ENCODE measurements at places on chromosomes 7 and 10.

DNA sequence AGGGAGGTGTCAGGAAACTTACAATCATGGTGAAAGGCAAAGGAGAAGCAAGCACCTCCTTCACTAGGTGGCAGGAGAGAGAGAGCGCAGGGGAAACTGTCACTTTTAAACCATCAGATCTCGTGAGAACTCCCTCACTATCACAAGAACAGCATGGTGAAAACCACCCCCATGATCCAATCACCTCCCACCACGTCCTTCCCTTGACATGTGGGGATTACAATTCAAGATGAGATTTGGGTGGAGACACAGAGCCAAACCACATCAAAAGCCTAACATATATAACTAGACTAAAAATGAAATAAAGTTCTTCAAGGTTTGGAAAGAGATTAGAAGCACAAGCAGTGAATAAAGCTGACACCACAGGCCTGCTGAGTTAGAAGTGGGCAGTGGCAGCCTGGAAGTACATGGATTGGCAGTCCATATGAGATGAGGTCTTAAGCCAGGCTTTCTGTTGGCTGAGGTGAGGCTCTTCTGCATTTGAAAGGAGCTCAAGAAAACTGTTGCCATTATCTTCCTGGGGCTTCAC is 96.4 kb upstream of the MDFIC start:
- DNase-seq: no peak

DNA sequence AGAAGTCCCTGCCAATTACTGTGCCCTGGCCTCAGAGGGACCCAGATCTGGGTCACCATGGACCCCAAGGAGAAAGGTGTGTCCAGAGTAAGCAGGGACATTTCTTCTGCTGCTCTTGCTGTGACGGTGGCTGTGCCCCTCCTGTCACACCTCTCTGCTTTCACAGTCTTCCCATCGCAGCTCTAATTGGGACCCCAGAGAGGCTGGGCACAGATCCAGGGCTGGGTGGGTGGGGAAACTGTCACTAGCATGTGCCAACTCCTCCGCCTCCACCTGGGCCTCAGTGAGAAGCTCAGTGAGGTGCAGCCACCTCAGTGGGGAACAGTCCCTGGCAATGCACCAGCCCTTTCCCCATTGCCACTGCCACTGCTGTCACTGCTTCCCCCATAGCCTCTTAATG is 37.3 kb upstream of the ADCYAP1R1 start:
- no peak for DNase-seq

GRCh38 chr10:133132473-133133291 is 27.3 kb upstream of the KNDC1 start:
- no peak for DNase-seq

DNA sequence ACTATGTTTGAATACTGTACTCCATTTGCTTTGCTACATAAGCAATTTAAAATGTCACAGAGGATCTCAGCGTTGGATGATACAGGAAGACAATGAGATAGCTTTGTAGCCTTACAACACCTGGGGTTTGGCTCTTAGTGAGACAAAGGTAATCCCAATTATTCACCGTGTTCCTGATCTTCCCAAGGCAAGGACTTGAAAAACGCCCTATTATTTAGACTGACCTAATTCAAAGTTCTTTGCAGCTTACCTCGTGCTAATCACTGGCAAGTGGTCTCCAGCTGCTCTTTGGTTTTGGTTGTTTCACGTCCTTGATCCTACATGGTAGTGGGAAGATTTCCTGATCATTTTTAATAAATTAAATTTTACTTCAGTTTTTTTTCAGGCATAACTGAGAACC is 23.0 kb upstream of the C7orf33 start:
- no peak for DNase-seq

DNA sequence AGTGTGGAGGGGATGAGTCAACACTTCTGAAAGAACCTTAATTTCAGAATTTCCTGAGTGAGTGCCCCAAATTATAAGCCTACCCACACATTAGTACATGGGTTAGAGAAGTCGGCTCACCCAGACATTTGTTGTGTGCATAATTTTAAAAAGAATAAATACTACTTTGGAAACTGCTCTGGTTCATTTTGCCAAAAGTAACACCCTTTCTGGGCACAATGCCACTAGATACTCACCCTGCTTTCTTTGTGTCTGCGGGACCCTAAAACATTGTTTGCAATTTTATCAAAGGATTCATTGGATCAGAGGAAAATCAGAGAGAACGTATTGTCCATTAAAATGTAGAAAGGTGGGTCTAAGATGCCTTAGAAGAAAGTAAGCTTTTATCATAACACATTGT is 245.5 kb upstream of the NRP1 start:
- no peak for DNase-seq

- no peak for DNase-seq
Observed at GRCh38 chr10:120039826-120040225, 147.3 kb downstream of the SEC23IP start.

DNA sequence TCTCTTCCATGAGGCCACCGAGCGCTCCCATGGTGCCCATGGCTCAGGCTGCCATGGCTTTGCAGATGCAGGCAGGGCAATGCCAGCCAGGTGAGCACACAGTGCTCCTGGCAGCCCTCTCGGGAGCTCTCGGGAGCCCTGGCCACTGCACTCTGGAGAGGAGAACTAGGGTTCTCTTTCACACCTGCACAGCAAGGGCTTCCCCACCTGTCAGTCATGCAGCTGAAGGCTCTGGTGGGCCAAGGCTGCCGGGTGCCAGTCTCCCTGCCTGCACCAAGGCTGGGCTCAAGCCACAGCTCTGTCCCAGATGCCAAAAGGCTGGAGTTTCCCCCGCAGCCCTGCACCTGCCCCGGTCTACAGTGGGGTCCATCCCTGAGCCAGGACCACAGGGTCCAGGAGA is 32.6 kb downstream of the NUDT1 start:
- no peak for DNase-seq

- DNase-seq: no peak
Observed at GRCh38 chr10:44911081-44911540, at the start of gene TMEM72. Gene TMEM72 (plus strand): TSS chr10:44911337. CDS start chr10:44911513, 176 bp downstream.

DNA sequence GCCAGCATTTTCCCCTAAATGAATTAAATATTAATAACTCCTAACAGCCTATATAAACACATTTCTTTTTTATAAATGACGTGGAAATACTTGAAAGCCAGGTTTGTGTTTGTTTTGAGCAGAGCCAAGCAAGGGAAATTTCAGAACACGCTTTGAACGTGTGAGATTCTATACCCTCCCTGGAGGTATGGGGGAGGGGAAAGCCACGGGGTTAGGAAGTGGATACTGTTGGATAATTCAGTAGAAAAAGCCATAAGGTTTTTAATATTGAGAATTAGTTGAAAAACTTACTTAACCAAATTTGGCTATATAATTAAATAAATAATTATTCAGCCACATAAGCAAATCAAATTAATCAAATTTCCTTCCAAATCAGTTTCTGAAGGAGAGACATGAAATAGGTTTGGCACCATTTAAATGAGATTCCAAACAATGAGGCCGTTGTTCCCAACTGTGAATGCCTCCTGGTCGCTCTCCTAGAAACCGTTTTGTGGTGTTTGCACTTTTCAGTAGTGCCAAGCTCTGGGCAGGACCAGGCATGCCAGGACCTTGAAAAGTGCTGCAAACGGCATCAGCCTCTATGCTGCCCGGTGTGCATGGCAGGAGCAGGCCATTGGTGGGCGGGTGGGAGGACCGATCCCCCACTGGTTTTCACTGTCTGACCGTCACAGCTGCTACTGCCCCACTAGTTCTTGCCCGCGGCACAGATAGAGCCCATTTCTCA is 88.1 kb downstream of the SEPTIN14 start:
- no peak for DNase-seq

DNA sequence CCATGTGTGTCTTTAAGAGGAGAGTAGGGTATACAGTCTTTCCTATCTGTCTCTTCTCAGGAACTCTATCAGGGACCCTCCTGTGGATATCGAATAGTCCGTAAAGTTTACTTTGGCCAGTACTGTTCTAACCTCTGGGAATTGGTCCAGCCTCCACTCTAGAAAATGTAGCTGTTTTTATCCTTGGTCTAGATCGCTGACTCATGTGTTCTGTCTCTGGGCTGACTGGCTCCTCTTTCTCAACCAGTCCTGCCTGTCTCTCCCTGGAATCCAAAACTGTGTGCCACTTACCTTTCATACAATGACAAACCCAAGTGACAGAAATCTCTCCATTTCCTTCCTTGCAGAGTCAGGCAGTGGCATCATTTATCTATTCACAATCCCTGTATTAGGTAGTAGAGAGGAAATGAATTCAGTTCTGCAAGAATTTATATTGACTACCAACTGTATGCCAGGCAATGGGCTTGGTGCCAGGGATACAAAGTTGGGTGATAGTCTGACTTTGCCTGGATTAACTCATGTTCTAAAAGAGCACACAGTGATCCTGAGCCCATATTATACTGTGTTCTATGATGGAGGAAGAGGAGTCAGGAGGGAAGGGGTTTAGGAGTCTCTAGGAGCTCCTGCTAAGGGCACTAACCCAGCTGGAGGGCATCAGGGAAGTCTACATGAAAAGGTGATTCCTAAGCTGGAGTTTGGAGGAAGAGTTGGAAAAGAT is 232.7 kb downstream of the LRMDA start:
- DNase-seq: no peak

- no peak for DNase-seq
Observed at GRCh38 chr10:127257395-127257794, 61.0 kb upstream of the INSYN2A start.

- DNase-seq: no peak
Observed at GRCh38 chr10:50437248-50437647, 185.9 kb upstream of the ASAH2 start.

- DNase-seq: no peak
Observed at GRCh38 chr10:13741438-13741837, 154.7 kb downstream of the PRPF18 start.

- no peak for DNase-seq
Observed at GRCh38 chr10:4130685-4131084, 345.7 kb upstream of the KLF6 start.

DNA sequence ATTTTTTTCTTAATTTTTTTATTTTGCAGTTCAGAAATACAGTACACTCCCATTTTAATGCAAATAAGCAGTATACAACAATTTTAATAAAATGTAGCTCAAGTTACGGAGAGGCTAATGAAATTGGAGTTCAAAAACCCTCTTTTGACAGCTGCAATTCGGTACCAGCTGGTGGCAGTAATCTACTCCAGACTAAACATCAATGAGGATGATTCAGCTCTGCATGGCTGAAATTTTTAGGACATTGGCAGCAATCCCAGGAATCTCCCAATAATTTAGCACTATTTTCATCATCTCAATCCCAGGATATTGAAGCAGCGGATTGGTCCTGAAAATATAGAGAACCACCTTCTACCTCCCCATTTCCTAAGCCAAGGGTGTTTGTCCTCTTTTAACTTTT is 278.8 kb downstream of the CACNA2D1 start:
- DNase-seq: peak; percentile 74

- DNase-seq: no peak
Observed at GRCh38 chr7:128869138-128869943, 6.7 kb downstream of the ATP6V1F start.

GRCh38 chr7:140592964-140593671 is 47.5 kb downstream of the DENND2A start:
- DNase-seq: no peak

GRCh38 chr10:70672165-70673042 is at the start of gene ADAMTS14:
Gene ADAMTS14 (plus strand): TSS chr10:70672506. CDS start chr10:70672803, 297 bp downstream.
- no peak for DNase-seq

- DNase-seq: no peak
Observed at GRCh38 chr7:143407287-143408251, 1.1 kb downstream of the EPHA1 start.

DNA sequence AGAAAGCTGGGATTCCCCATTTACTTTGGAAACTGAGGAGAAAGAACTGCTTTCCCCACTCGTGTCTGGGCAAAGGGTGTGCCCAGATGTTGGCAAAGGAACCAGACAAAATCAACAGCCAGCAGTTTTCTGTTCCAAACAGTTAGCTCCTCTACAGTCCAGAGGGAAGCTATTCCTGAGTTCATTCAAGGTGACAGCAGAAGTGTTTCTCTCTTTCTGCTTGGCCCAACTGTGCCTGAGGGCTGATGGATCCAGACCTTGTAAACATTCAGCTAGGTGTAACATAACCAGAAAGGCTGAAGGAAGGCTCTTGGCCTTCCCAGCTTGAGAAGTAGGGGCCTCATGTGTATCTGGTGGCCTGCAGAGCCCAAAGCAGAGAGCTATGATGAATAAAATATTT is 7.0 kb upstream of the ALDH18A1 start:
- DNase-seq: no peak

- DNase-seq: no peak
Observed at GRCh38 chr7:84040355-84040754, 154.2 kb downstream of the SEMA3A start.

GRCh38 chr7:50166997-50167965 is 74.2 kb upstream of the ZPBP start:
- DNase-seq: no peak

GRCh38 chr10:75106242-75106641 is 5.2 kb upstream of the SAMD8 start:
- DNase-seq: no peak

DNA sequence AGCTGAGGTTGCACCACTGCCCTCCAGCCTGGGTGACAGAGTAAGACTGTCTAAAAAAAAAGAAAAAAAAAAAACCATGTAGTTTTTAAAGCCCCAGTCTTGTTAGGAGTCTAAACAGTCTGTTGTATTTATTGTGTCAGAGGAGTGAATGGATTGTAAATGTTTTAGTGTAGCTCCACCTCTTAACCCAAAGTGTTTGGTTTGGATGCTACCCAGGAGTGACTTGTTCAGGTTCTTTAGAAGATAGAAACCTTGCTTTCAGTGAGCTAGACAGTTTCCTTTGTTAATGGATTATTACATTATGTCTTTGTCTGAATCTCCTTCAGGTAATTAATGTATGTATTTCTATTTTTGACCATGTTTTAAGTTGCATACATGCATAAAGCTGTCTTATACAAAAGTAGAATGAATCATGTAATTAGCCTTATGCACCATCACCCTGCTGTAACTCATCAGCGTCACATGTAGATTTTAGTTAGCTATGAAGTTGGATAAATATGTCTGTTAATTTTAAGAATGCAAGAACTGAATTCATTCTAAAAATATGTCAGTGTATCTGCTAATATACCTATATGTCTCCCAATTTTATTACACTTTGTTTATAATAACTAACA is 97.7 kb downstream of the TAF3 start:
- DNase-seq: no peak

DNA sequence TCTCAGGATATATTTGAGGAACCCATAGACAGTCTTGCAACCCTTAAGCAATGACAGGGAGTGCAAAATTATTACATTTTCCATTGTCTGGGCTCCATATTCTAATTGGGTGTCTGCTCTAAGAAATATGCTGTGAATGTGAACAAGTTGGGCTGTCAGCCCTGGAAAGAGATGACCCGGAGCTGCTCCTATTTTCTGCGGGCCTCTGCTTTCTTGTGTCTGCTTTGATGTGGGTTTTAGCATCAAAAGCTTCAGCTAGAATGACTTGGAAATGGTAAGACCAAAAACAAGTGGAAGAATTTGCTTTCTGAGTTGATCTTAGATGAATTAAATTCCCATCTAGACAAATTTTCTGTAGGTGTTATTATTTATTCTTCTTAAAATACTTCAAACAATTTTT is 343.6 kb upstream of the IGFBP3 start:
- DNase-seq: no peak

DNA sequence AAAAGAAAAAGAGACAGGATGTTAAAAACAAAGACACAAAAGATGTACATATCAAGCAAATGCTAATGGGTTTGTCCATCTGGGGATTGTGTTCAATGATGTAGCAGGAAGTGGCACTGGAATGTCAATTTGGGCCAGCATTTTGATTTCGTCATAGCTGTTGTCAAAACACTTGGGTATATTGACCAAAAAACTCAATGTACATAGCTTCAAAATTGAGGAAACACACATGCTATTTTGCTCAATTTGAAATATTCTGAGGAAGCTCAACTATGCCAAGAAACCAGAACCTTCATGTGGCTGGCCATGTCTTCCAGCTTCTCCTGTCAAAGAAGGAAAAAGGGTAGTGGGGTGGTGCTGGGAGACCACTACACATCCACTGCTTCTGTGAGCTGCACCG is 212.7 kb upstream of the GHITM start:
- DNase-seq: no peak
